ENCODE measurements at places on chromosomes 2 and 18.

- no peak for DNase-seq
These were observed 136.7 kb downstream of the DDX1 start for GRCh38 chr2:15728245-15728938.

DNA sequence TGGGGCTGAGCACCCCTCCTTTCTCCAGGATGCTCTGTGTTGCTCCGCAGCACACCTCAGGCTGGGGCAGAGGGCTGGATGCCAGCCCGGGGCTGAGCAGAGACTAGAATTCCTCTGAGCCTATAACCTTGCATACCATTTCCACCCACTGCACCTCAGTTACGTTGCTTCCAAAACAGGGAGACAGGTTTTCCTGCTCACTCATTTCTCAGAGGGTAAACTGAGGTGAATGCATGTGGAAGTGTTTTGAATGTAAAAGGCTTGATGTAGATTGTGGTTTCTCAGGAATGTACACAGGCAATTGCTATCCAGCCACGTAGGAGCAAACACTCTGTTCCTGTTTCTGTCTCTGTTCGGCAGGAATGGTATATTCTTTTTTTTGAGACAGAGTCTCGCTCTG lies 45.3 kb downstream of the EDAR start:
- no peak for DNase-seq

DNA sequence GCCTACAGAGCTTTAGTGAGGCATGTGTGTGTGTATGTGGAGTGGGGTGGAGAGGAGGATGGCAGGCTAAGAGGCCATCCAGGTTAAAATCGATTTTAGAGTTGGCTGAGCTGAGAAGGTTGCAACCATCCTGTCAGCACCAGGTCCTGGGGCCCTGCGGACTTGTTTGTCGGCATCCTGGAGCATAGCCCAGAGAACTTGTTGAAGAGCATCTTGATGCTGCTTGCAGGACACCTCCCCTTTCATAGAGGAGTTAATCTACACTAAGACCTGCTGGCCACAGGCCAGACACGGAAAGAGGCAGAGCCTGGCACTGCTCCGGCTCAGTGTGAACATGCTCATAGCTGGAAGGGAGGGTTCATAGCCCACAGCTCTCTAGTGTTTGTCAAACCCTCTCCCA lies 72.1 kb upstream of the RGPD5 start:
- no peak for DNase-seq

DNA sequence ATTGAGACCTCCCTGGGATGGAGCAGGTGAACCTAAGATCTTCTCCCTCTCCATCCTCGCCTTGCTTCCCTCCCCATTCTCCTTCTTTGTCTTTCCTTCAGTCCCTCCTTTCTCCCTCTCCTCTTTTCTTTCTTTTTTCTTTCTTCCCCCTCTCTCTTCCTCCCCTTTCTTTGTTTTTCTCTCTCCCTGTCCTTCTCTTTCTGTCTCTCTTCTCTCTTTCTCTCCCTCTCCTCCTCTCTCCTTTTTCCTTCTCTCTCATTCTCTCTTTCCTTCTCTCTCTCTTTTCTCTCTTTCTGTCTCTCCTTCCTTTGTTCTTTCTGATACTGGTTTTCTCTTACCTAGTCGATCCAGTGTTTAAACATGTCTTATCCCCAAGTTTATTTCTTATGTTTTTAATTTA lies 10.7 kb downstream of the MREG start:
- DNase-seq: no peak
